MCF 10A (cell line): ENCODE measurements at places on chromosomes 7 and 10. TPM values are rescaled to one million over a fixed set of nuclear protein-coding genes. Genes with fewer than 3 reads are reported as not detected.
A peak's percentile ranks its signal among the peaks of the same experiment; 100 is the strongest.

CDNF gene
- total RNA-seq = 1.9 and 2.9 TPM in 2 replicates

DNA sequence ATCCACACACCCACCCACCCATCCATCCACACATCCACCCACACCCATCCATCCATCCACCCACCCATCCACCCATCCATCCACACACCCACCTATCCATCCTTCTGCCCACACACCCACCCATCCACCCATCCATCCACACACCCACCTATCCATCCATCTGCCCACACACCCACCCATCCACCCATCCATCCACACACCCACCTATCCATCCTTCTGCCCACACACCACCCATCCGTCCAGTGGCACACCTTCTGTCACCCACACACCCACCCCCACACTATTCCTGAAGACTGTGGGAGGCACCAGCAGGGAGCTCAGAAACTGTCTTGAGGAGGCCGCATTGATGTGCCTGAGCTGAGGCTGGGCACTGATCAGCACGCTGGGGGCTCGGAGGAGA is 9.1 kb downstream of the TECPR1 start:
- no peak for DNase-seq

GRCh38 chr7:100827330-100828226 is at the start of gene EPHB4:
EPHB4 (minus strand) TSS chr7:100827523; CDS start chr7:100827030, 493 bp downstream.
- peak; percentile 80 for DNase-seq

DNA sequence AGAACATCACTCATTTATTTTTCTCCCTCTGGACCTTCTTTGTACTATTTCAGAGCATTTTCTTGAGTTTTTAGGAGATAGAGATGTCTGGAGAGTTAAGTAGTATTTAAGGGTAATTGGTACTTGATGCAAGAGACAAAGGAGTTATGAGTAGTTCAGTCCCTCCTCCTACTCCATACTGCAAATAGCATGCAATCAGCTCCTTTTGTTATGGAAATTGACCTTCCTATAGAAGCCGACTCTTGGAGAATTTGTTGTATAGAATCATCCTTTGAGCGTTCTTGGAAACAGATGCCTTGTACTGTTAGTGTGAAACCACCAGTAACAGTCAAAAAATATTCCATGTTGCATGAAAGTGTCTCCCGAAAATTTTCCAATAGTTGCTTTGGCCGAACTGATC is 428.2 kb upstream of the GALNT17 start:
- DNase-seq = no peak

DNA sequence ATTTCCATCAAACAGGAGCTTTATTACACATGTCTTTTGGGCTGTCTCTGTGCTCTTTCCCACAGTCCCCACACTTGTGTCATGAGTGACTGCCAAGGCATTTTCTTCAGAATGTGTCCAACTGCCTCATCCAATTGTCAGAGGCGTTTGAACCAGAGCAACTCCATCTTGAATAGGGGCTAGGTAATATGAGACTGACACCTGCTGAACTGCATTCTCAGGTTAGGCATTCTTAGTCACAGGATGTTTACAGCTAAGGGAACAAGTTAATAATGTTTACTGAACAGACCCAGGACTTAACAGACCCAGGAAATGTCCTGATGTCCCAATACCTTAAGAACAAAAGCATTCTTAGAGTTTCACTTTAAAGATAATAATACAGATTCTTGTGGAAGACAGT is 595.5 kb downstream of the REEP3 start:
- no peak for DNase-seq

DNA sequence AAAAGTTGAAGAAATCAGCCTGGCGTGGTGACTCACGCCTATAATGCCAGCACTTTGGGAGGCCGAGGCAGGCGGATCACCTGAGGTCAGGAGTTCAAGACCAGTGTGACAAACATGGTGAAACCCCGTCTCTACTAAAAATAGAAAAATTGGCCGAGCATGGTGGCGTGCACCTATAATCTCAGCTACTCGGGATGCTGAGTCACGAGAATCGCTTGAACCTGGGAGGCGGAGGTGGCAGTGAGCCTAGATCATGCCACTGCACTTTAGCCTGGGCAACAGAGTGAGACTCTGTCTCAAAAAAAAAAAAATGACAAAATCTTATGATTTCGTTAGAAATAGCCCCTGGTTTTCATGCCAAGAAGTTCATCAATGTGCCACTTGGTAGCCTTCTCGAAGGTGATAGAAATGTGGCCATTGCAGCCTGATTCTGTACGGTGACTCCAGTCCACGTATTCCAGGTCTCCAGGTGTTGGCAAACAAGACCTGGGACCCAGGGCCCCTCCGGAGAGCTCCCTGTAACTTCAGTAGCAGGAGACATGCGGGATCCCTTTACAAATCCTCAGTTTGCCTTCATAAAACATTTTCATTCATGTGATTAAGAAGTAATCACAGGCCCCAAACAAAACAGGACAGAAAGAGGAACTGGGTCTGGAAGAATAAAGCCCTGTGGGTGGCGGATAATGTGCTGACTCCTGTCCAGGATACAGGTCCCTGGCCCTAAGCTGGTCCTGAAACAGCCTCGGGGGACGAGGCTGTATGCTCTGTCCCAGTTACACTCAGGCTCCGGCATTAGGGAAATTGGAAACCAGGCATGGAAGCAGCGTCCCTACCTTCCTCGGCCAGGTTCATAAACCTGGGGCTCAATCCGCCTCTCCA is 207.3 kb upstream of the SH2B2 start:
- peak; percentile 38 for DNase-seq

- peak; percentile 38 for DNase-seq
Measured at GRCh38 chr10:58177362-58177947, 90.2 kb downstream of the IPMK start.

DNA sequence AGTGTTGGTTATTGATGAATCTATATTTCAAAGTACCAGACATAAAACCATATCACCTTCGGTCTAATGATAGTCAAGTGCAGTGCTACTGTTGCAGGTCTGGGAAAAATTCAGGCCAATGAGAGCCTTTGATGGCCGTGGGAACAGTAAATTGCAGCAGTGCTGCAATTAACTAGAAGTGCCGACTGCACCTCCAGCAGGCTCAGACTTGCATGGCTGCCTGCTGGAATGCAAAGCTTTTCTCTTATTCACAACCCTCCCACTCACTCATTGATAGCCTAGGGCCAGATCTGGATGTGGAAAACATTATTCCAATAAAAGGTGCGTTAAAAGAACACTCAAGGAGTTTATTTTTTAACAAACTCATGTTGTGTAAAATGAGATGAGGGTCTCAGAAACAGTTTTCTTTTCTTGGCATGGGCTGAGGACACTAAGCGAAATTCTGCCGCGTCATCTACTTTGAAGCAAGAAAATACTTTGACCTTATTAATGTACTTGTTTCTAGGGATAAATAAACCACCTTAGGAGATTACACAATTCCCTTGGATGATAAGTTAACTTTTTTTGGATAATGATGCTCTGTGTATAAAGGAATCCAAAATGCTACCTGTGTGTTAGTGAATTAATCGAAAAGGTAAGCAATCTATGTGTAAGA is 17.1 kb downstream of the PLXDC2 start:
- peak; percentile 94 for DNase-seq

GRCh38 chr10:124524991-124525653 is 63.5 kb downstream of the LHPP start:
- DNase-seq = peak; percentile 73

DNA sequence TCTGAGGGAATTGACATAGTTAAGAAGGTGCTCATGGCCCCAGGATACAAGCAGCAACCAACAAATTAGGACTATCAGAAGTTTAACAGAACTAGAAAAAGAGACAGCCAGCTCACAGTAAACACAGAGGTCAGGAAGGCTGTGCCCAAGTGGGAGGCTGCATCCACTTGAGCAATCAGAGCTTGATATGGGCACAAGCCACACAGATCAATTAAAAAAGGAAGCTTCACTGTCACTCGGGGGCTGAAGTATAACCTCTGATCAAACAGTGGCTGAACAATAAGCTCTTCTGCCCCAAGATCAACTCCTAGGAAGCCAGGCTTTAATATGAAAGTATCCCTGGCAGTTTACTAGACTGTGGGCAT is 40.0 kb downstream of the ZNF438 start:
- DNase-seq = no peak
